Posterior cingulate gyrus (tissue), 11 donors: ENCODE measurements at places on chromosomes 1 and 21.

DNA sequence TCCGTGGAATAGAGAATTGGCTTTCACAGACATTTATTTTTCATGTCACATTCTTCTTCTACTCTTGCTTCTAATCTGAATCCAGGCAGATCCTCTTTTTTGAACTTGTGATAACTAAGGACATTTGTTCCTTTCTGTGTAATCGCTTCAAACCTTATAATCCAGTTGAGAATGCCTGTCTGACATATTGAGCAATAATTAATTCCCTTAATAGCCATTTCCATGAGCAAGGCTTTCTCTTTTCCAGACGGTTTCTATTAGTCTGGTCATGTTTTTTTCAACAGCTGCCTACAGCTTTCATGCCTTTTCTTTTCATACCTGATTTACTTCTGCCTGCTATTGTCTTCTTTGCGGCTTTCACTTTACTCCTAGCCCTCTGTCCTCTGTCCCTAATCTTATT, 163.4 kb downstream of the CYYR1 start:
- no peak for DNase-seq

- no peak for DNase-seq
Observed at GRCh38 chr1:100706856-100707255, 12.7 kb upstream of the VCAM1 start.

- DNase-seq = no peak
Observed at GRCh38 chr21:31042080-31042464, 3.8 kb upstream of the KRTAP19-8 start.

DNA sequence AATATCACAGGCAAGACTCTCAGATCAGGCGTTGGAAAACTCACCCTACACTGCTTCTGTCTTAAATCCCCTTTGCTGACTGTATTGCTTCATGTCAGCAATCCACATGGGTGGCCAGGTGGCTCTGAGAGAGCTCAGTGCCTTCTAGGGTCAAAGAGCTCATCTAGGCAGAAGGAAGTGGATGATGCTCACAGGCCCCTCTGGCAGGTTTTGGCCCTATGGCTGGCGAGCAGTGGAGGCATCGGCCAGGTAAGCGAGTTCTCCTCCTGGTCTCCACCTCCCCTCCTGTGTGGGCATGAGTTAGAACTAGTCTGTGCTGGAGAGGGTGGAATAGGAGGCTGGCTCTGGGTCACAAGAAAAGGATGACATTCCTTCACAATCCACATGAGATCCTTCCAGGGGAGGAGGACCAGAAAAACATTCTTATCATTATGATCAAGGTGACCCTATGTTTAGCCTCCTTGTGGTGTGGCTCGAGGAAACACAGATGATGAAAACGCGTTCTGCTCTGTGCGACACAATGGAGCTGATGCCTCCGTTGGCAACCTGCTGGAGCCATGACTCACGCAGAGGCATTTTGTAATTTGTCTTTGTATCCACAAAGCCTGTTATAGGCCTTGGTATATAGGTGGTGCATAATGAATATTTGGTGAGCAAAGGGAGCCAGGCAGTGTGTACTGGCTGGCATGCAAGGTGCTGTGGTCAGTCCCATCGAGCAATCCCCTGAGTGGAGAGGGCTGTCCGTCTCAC, 264.6 kb upstream of the RAB4A start:
- DNase-seq = no peak

DNA sequence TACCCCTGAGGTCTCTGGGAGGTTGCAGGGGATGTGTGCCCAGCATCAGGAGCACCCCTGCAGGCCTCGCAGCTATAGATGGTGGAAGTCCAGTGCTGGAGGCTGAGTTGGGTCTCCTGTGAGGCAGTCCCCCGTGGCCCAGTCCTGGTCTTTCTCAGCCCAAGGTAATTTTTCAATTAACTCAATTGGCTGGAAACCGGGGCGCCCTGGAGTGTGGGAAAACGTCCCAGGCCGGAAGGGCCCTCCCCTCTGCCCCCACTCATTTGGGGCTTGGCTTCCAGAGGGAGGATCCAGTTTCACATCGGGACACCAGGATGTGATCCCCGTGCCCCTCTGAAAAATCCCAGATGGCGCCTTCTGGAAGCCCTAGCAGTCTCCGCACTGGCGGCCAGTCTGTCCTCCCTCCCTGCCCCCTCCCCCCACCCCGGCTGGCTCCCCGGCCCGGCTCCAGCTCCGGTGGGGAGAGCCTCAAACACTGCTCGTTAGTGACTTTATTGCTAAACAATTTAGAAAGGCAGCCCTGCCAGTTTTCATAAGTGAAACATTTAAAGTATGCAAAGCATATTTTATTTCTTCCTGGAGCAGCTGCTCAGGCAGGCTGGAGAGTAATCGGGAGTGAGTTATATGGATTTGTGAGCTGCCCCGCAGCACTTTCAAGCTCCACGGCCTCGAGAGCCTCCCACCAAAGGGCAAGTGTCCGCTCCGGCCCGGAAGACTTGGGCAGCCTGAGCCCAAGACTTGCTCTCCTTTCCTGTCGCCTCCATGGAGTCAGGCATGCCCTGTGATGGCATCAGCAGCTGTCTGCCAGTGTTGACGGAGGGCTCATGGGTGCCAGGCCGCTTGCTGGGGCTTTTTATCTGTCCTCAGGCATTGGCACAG, 208.2 kb upstream of the TMEM51 start:
- DNase-seq = no peak
